Stimulated activated CD8-positive, alpha-beta memory T cell treated with anti-CD3 and anti-CD28 coated beads, Interleukin-7, amount 100 ng/mL, for 1 hour (primary cell): ENCODE measurements at places on chromosomes 5 and 9.

DNA sequence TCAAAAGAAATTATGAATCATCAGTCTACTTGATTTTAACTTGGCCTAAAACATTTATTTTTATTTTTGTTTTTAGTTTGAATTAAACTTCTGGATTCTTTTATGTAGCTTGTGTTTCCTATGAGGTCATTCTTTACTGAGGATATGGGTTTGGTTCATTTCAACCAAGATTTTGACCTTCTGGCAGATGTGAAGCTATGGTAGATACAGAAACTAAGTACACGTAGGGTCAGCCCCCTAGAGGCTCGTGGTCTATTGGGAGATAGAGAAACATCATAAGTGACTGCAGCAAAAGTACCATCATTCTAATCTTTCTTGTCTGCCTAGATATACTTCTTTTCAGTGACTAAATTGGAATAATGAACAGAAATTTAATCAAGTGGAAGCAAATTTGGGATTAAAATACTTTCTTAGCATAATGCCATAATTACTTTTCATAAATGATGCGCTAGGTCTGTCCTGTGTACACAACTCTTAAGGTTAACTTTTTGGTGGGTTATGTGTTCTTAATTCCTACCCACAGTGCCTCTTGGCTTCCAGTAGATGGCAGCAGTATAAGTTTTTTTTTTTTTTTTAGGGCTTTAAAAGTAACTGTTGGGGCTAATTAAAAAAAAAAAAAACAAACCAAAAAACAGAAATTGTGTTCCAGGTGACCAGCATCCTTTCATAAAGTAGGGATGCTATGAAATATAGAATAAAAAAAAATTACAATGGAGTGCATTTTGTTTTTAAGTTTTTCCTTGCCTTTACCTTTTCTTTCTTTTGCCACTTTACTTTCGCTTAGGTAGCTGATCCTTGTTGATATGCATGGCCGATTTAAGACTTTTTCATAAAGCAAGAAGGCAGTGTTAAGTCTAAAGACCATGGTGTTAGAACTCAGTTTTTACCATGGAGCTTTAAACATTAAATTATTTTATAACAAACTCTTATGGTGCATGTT, 49.9 kb downstream of the LRRTM2 start:
- no peak for DNase-seq

GRCh38 chr5:153520952-153521351, 30.5 kb downstream of the GRIA1 start:
- no peak for DNase-seq

DNA sequence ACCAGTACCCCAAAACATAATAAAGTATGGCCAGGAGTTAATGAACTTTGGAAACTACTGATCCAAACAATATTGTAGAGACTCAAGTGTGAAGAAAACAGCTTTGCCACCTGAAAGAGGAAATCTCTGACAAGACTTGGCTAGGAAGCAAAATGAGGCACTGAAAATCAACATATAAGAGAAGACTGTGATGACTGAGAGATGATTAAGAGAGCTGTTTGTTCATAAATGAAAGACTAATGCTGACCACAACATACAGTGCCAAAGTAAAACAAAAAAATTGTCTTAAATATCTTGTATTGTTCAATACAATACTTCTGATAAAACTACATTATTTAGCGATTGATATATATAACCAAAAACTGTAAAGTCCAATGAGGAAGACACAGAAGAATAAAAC, 7.2 kb downstream of the RC3H2 start:
- DNase-seq: no peak

DNA sequence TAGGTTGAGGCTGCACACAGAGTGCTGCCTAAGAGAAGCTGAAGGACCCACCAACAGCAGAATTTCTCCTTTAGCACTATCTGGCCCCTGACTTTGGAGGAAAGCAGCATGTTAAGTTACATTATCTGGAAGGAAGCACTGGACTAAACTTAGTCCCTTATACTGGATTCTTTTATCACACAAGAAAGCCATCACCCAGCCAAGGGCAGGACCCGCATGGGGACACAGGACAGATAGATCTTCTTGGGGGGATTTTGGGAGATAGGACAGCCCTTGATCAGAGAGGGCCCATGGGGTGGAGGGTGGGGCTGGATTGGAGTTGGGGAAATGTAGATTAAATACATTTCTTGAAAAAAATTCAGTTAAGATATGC, 14.4 kb downstream of the ANKRD33B start:
- no peak for DNase-seq

- no peak for DNase-seq
These were observed 1.2 kb upstream of the SQSTM1 start for GRCh38 chr5:179819296-179820126.

- DNase-seq: no peak
These were observed 72.7 kb downstream of the CERT1 start for GRCh38 chr5:75438722-75439121.

DNA sequence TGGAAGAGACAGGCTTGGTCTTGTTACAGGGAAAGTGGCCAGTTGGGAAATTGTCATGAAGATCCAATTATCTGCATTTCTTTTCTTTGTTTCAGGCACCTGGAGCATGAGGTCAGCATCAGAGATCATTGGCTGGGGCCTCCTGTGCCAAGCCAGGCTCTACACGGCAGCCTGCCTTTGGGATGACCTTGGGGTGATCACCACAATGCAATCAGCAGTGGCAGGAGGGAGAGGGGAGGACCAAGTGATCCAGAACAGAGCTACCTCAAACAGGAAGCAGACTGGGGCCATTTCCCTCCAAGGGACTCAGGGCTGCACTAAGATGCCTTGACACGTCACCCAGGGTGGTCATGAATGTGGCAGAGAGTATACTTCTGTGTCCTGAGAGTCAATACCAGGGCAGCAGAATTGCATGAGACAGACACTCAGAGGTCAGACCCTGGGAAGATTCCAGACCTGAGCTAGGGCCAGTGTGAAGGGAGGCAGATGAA, 8.9 kb downstream of the SMIM23 start:
- no peak for DNase-seq

DNA sequence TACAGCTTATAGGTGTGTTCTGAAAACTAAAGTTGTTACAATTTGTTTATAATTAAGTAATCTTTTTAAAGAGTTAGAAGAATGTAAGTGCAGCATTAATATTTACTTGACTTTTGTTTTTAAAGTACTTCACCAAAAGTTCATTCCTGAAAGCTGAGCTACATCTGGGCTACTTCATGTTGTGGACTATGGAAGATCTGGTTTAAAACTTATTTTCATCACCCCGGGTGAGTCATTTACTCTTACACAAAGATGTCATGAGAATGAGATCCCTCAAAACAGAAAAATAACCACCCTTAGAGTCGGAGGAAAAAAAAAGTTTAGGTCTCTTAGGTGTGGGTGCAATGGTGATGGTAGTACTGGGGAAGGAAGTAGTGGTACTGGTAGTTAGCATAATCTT, 5.1 kb downstream of the POU5F2 start:
- DNase-seq: no peak

DNA sequence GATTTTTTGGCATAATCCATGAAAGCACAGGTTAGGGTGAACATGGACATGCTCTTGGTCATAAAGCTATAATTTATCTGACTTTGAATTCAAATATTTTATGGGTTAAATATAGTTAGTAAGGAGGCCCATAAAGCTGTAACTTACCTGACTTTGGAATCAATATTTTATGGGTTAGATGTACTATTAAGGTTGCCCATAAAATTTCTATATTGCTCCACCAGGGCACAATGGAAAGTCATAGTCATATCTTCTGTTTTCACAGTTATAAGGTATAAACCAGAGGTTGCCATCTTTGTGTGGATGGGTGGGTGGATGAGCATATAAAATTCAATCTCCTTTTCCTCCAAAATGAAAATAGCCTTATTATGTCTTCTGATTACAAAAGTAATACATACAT, 120.5 kb upstream of the ADAMTSL1 start:
- DNase-seq: no peak

DNA sequence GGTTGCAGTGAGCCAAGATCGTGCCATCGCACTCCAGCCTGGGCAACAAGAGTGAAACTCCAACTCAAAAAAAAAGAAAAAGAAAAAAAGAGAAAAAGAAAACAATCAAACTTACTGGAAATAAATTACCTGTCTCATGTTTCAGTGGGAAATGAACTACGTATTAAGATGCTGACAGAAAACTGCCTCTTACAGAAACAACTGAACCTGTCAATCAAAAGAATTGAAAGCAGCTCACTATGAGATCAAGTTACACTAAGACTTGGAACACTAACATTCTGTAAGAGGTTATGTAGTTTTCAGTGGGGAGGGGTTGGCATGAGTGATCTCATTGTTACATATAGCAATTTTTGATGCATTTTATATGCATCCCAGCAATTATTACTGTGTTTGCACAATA, 64.4 kb upstream of the SPATA31E1 start:
- DNase-seq: no peak

DNA sequence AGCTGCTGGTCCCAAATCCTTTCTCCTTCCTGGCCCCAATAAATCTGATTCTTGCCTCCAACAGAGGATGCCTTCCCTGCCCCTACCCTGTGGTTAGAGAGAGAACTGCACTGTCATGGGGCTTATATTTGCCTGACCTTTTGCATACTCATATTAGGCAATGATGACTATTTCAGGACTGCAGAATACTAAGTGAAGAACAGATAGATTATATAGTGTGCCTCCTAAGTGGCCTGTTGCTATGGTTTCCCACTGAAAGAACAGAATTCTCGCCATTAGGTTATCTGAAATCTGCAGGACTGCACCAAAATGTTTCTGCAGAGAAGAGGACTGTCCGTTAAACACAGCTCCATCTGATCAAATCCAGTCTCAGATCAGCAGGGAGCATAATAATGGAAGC, 87.3 kb upstream of the CCNG1 start:
- DNase-seq: no peak

DNA sequence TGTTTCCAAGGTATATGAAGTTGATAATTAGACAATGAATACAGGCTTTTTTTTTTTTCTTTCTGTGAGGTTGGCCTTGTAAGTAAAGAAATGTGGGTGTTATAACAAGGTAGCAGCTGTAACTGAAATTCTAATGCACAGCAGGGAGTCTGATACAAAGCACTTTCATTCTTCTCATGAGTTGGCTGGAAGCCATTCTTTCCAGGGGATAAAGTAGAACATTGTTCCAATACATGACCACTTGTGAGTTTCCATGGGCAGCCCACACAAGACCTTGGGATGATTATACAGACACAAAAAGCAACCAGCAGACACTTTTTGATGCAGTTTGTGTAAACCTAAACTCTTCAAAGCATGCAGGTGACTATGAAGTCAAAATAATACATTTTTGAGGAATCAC, 1785.9 kb upstream of the WWC1 start:
- DNase-seq: no peak

GRCh38 chr5:40402007-40402364, 277.7 kb upstream of the PTGER4 start:
- DNase-seq: no peak
